ENCODE measurements at places on chromosomes 7 and 10.

- no peak for DNase-seq
These were observed 896.9 kb upstream of the PHF14 start for GRCh38 chr7:10076660-10077300.

- no peak for DNase-seq
These were observed 62.7 kb downstream of the KAT6B start for GRCh38 chr10:74888962-74889661.

- peak; percentile 77 for DNase-seq
These were observed 95.5 kb downstream of the MAP3K8 start for GRCh38 chr10:30529373-30529998.

DNA sequence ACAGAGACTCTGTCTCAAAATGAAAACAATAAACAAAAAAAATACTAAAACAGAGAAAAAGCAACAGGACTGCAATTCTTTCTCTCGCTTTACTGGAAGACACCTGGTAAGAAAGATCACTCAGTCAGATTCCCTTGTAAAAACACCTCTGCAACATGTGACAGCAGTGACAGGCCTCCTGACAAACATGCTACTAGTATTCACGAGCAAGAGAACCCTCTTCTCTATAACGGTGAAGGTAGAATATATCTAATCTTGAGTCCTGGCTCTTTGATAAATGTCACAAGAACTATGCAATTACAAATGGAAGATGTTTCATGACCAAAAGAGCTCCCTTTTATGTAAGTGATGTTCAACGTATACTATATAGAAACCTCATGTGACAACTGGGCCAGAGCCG is 986.7 kb upstream of the LRRN3 start:
- no peak for DNase-seq

DNA sequence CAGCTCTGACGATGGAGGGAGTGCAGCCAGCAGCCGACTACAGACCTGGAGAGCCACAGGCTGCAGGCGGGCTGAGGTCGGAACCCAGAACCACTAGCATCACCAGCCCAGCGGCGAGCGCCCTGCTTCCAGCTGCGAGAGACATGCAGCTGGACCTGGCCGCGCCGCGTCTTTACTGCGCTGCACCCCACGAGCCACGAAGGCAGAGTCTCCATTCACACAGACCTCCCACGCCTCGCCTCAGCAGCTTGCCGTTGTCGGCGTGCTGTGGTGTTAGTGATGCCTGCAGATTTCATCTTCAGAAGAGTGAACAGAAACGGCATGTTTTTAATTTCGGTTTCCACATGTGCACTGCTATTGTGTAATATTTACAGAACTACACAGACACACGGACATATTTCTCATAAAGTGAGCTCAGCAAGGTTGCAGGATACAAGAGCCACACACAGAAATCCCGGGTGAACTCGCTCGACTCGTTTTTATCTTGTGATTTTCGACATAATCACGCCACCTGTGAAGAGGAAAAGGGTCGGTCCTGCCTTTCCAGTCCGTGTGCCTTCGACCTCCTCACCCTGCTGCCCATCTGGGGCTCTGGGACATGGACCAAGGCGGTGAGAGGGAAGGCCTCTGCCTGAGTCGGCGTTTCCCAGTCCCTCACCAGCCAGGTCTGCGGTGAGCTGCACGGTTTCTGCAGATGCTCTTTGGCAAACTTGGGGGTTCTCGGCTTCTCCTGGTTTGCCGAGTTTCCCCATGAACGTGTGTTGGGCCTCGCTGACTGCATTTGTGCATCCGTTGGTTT is 252.2 kb downstream of the ELFN1 start:
- peak; percentile 50 for DNase-seq

DNA sequence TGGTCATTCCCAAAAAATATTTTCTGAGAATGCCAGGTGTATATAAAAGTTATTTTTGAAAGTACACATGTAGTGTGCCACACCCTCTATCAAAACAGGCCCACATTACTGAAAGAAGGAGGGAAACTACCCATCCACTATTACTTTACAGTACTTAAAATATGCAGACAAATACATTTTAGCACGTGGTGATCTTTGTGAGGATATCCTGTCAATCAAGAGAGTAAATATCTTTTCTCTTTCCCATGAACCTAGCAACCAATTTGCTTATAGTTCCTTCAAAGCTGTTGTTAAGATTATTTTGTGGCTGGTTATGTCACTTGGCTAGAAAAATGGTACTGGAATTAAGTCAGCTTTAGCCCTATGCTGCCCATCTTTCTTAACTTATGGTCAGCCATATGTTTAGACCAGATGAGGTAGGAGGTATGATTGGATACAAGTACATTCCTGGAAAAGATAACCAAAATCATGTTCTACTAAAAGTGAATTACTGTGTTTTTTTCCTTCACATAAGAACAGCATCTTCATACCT is 70.1 kb downstream of the AUTS2 start:
- no peak for DNase-seq

- no peak for DNase-seq
These were observed 74.0 kb downstream of the KMT2E start for GRCh38 chr7:105087981-105088380.

- no peak for DNase-seq
These were observed 33.7 kb downstream of the PRKAG2 start for GRCh38 chr7:151843181-151843580.

- DNase-seq, result no peak
These were observed 28.6 kb upstream of the KCNK18 start for GRCh38 chr10:117168729-117169128.

GRCh38 chr7:47236480-47237129 is 345.3 kb downstream of the TNS3 start:
- DNase-seq, result no peak

- DNase-seq, result no peak
These were observed 5.8 kb downstream of the IFIT1 start for GRCh38 chr10:89398003-89398749.

- no peak for DNase-seq
These were observed 74.6 kb downstream of the ORC5 start for GRCh38 chr7:104133238-104133637.

- DNase-seq, result no peak
These were observed 281.1 kb downstream of the CCDC3 start for GRCh38 chr10:12720217-12720981.

- DNase-seq, result peak; percentile 25
These were observed 59.9 kb upstream of the DUSP5 start for GRCh38 chr10:110437761-110438341.

DNA sequence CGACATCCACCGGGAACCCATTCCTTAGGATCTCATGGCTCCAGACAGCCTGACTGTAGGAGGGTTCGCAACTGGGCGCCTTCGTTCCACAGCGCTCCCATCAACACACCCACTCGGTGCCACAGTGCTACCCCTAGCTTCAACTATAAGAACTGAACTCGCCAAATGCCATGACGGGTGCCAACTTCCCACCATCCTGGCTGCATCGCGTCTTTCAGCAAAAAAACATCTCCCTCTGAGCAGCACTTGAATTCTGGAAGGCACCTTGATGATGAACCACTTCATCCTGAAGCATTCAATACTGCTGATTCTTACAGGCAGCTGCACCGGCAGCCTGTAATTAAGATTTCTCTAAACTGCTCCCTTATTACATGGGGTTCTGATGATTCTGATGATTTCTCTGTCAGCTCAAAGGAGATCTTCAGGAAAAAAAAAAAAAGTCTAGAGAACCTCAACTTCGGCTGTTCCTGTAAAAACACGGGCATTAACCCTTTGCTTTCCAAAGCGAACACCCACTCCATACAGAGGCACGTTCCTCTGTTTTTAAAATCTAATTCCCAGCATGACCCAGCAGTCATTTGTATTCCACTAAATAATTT is 1.3 kb downstream of the CYTH3 start:
- DNase-seq, result peak; percentile 34

DNA sequence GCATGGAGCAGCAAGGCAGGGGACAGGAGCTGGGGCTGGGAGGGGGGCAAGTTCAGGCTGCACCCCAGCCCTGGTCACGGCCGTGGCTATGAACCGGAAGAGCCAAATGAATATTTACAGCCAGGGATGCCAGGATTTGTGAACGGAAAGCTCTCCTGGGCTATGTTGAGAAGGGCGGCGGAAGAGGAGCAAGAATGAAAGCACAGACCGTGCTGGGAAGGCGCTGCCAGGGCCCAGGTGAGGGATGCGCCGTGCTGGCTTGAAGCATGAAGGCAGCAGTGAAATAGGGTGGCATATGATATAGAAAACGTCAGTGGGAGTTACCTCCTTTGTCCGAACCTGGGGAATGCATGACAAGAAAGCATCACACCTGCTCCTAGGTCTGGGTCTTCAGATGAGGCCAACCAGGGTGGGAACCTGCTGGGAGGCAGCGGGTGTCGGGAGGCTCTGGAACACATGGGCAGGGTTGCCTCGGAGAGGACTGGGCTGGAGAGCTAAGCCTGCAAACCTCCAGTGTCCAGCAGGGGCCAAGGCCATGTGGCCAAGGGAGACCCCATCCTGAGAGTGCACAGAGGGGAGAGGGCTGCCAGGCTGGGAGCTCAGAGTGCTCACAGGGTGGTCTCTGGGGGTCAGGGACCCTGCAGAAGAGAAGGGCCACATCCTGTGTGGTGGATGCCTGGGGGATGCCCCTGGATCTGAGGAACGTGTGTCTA is 120.6 kb upstream of the TCERG1L start:
- DNase-seq, result no peak

DNA sequence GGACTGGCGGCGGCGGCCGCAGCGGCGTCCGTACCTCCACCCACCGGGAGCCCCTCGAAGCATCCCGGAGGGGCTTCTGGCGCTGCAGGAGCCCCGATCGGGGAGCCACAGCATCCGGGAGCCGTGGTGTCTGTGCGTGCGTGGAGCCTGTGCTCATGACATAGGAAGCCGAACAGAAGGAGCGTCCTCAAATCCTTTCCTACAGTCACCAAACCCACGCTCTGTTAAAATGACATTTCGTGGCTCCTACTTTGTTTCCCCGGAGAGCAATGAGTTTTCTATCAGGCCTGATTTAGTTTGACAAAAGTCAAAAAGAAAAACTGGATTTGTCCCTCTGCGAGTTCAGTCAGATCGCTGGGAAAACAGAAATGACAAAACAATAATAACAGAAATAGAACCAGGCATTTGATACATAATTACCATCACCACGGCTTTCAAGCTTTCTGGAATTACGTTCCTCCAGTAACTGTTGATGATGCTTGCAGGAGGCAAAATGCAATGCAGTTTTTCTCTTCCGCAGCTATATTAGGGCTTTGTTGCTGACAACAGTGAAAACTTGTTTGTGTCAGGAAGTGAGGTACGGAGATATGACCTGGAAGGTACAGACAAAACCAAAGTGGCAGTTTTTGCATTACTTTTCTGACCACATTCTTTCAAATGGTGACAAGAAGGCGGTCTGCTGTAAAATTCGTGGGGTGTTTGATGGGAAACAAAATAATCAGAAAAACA is 219.3 kb upstream of the MKLN1 start:
- no peak for DNase-seq

GRCh38 chr7:5510426-5511045 is 86.9 kb upstream of the TNRC18 start:
- no peak for DNase-seq

DNA sequence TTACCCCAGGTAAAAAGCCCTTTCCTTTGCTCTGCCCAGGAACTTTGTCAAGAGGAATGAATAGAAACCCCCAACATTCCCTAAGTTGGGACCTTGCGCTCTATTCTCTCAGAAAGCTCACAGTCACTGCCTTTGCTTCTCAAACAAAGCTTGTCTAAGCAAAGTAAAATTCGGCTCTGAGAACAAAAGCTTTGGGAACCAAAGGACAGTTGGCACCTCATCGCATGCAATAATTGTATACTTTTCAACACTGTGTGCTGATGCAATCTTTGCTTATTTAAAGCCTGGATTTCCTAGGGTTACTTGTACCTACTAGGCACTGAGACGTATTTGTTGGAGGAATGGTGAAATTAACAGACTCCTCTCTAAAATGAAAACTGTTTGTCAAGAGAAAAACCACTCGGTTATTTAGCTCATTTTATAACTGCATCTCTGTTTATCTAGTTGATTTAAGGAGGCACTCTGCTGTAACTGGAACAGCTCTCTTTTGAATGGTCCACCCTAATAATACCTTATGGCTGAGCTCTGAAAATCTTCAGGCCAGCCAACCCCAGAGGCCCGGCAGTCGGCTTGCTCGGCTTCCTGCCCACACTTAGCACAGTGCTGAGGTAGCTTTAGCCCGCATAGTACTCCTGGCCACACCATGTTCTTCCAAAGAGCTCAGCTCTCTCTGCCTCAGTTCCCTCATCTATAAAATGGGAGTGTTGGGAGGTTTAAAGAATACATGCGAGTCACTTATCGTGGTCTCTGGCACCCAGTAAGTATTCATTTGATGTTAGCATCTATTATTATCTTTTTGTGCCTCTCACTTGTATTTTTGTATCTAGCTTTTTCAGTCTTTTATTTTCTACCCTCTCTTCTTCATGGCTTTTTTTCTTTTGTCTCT is 80.2 kb upstream of the PRR15 start:
- DNase-seq, result no peak

DNA sequence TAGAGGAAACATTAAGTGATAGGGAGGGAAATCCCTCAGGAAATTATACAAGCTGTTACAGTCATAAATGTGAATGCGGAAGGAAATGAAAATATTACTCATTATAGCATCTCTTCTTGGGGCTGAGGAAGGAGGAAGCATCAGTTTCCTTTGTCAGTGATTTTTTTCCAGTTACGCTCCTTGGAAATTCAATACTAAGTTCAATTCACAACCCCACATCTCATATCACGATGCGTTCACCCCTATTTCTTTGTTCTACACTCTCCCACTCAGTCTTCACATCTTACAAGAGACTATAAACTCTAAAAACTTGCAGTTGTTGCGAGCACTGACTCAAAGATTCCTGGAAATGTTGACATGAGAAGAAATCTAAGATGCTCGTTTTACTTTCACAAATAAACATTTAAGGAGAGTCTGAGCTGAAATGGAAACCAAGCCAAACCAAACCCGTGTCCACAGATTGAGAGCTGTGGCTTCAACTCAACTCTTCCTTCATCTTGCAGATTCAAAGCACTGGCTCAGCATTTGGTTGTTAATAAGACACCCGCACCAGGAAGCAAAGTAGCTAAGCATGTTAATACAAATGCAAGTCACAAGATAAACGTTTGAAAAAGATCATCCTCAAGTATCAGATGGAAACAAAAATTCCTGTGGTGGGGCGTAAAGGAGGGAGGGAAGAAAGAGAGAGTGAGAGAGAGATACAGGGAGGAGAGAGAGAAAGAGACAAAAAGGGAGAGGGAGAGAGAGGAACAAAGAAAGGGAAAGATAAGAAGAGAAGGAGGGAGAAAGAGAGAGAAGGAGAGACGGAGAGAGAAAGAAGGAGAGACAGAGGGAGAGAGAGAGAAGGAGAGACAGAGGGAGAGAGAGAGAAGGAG is 150.0 kb upstream of the RSU1 start:
- no peak for DNase-seq

- no peak for DNase-seq
These were observed 130.3 kb downstream of the HECW1 start for GRCh38 chr7:43242628-43243255.

Data from activated CD4-positive, CD25-positive, alpha-beta regulatory T cell treated with anti-CD3 and anti-CD28 coated beads, Interleukin-2, amount 50 U/mL, for 72 hours (primary cell).